Mesothelial cell of epicardium (in vitro differentiated cells): ENCODE measurements at places on chromosomes 2 and 18. TPM values are rescaled to one million over a fixed set of nuclear protein-coding genes. Genes with fewer than 3 reads are reported as not detected.
A peak's percentile ranks its signal among the peaks of the same experiment; 100 is the strongest.

The TNFAIP6 gene
- total RNA-seq = 0.93 to 1.7 TPM (median 1.2 TPM) in 3 replicates

The CCDC121 gene
- total RNA-seq = 4.6 to 5.2 TPM (median 4.9 TPM) in 3 replicates

The DYNAP gene
- total RNA-seq = not detected in 3 replicates

- no peak overlapping the region for H3K27ac ChIP-seq
- no peak overlapping the region for H3K4me3 ChIP-seq
- no peaks in the 10 kb centered on the region for H3K27me3 ChIP-seq
- H3K36me3 ChIP-seq = no peaks in the 10 kb centered on the region
Measured at GRCh38 chr18:57023275-57023882, 123.5 kb upstream of the BOD1L2 start.

The TSGA10 gene
- 10.5 to 11.3 TPM (median 11.3 TPM) in 3 replicates for total RNA-seq

The SLC5A7 gene
- total RNA-seq = 0.11 TPM in 1 of 3 replicates, not detected in the others

The CHRND gene
- total RNA-seq = not detected in 3 replicates

DNA sequence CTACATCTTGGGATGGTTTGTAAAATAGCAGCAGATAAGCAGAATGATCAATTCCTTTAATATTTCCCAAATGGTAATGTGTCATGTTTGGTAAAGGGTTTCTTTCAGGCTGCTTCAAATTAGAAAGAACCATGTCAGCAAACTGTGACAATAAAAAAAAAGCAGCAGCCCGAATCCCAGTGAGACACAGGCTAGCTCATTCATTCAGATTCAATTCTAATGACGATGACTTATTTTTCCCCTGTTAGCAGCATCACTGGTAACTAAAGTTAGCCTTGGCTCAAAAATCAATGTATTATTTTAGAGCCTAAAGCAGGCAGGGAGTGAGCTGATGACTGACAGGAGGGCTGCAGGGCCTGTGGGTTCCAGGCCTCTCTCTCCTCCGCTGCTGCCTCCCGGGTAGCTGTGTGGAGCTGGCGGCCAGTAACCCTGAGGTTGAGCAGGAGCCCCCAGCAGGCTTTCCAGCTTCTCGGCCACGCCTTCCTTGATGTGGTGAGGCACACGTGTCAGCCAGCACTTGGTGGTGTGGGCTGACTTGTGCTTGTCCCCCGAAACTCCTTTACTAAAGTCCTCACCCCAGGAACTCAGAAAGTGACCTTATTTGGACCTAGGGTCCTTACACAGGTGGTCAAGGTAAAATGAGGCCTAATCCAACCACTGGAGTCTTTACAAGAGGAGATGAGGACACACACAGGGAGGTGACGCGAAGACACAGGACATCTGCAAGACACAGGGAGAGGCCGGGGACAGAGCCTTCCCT is 120.5 kb upstream of the HS6ST1 start:
- H3K27me3 ChIP-seq = no peaks in the 10 kb centered on the region
- DNase-seq = peak; percentile 6
- H3K27ac ChIP-seq = no peak overlapping the region
- H3K36me3 ChIP-seq = no peaks in the 10 kb centered on the region
- peaks cover 23% of the 10 kb centered on the region for H3K4me1 ChIP-seq
- no peak overlapping the region for H3K4me3 ChIP-seq

DNA sequence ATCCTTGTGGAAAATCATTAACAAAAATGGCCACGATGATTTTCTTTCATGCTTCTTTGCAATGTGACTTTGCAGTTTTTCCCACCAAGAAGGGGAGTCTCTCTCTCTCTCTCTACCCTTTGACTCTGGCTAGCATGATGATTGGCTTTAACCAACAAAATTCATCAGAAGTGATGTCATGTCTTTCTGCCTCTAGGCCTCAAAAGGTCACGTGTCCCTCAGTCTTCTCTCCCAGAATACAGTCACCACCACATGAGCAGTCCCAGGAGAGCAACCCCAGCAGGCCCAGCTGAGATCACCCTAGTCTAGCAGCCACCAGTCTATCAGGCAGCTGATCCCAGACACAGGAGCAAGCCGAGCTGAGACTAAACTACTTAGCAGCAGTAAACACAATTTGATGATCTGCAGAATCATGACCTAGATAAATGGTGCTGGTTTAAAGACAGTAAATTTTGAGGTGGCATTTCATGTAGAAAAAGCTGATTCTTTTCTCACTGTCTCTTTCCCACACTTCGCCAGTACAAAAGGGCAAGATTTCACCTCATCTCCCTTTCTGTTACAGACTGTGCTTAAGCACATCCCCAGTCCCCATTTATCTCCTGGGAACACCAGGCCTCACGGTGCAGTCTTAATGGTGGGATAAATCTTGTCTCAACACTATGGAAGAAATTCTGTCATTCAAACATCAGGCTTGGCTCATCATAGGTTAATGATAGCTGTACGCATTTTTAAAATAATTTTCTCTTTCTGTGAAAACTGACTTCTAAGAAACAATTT is 132.7 kb downstream of the SCG2 start:
- H3K27me3 ChIP-seq = peaks cover 2% of the 10 kb centered on the region
- no peak for DNase-seq
- peaks cover 7% of the 10 kb centered on the region for H3K4me1 ChIP-seq
- H3K4me3 ChIP-seq = no peak overlapping the region
- H3K36me3 ChIP-seq = no peaks in the 10 kb centered on the region

DNA sequence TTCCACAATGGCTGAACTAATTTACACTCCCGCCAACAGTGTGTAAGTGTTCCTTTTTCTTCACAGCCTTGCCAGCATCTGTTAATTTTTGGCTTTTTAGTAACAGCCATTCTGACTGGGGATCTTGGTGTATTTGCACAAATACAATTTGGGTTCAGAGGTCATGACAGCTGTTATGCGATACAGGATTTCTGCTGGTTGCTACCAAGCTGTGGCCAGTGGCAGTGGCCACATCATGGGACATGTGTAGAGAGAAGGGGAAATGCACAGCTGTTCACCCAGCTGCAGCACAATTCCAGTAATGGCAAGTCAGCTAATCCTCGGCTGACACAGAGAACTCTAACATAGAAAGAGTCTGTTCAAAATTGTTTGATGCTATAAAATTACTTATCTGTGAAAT is 21.0 kb upstream of the SELENOI start:
- DNase-seq = no peak
- H3K4me1 ChIP-seq = peaks cover 3% of the 10 kb centered on the region
- H3K27ac ChIP-seq = no peak overlapping the region
- no peaks in the 10 kb centered on the region for H3K36me3 ChIP-seq
- no peaks in the 10 kb centered on the region for H3K27me3 ChIP-seq

The TGFA gene
- 0.77 to 0.96 TPM (median 0.78 TPM) in 3 replicates for total RNA-seq

GRCh38 chr2:204201507-204201906 is 264.9 kb downstream of the ICOS start:
- H3K27me3 ChIP-seq = peaks cover 29% of the 10 kb centered on the region
- no peak overlapping the region for H3K27ac ChIP-seq
- peaks cover 9% of the 10 kb centered on the region for H3K4me1 ChIP-seq
- DNase-seq = no peak
- no peak overlapping the region for H3K4me3 ChIP-seq
- no peaks in the 10 kb centered on the region for H3K36me3 ChIP-seq

GRCh38 chr18:77250501-77250925 is 865 bp downstream of the GALR1 start:
- no peaks in the 10 kb centered on the region for H3K36me3 ChIP-seq
- DNase-seq = no peak

DNA sequence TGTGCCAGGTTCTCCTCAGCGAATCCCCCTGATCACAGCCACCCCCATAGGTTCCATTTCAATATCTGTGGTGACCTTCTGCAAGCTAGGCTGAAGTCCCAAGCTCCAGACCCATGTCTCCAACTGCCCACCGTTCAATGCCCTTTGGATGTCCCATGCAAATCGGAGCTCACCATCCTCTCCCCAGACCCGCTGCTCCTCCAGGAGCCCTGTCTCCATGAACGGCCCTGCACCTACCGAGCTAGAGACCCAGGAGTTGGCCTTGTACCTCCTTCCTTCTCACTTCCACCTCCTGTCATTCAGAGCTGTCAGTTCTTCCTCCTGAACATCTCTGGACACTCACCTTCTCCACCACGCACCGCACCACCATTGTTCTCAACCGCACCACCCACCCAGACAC is 1.0 kb upstream of the FAHD2A start:
- peak overlapping the region; percentile 100 for H3K4me3 ChIP-seq
- H3K36me3 ChIP-seq = peaks cover 4% of the 10 kb centered on the region
- peak overlapping the region; percentile 45 for H3K27ac ChIP-seq

The STPG4 gene
- total RNA-seq = 0.27 to 0.52 TPM in 2 of 3 replicates, not detected in the other

DNA sequence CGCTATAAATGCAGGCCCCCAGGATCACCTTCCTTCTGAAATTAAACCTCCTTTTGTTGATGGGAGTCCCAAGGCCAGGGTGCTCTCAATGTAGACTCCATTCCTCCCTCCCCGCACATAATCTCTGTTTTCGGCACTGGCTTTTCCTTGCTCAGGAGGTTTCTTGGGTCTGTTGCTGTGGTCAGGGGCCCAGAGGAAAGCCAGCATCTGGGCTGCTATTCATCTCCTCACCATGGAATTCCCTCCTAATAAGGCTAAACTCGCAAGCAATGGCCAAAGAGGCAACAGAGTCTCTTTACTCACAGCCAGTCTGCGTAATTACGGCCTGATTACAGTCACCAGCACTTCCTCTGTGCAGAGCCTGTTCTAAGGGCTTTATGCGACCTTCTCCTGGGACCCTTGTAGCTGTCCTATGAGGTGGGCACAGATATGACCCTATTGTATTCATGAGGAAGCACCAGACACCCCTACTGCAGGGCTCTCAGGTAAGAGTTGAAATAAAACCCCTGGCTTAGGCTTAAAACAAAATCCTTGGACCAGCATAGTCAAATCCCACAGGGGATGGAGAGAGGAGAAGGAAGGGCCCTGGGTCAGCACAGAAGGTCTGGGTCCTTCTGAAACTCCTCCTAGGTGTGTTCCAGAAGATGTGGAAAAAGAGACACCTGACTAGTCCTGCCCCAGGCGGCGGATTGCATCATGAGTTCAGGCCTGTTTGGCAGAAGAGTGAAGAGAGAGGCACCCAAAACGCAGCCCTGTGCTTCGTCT is 105.0 kb upstream of the SH3BP4 start:
- H3K36me3 ChIP-seq = no peaks in the 10 kb centered on the region
- DNase-seq = no peak
- H3K4me3 ChIP-seq = no peak overlapping the region
- H3K4me1 ChIP-seq = peaks cover 28% of the 10 kb centered on the region

DNA sequence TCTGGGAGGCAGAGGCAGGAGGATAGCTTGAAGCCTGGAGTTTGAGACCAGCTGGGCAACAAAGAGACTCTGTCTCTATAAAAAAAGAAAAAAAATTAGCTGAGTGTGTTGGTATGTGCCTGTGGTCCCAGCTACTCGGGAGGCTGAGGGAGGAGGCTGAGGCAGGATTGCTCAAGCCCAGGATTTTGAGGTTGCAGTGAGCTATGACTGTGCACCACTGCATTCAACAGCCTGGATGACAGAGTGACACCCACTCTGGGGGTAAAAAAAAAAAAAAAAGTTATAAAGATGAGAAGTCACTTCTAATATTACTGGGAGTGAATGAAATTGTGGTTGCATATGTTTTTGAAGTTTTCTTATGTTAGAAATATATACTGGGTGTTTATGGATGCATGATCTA is 71.6 kb downstream of the C2orf74 start:
- peaks cover 3% of the 10 kb centered on the region for H3K4me1 ChIP-seq
- H3K36me3 ChIP-seq = peaks cover 45% of the 10 kb centered on the region
- no peak overlapping the region for H3K27ac ChIP-seq
- no peak for DNase-seq

DNA sequence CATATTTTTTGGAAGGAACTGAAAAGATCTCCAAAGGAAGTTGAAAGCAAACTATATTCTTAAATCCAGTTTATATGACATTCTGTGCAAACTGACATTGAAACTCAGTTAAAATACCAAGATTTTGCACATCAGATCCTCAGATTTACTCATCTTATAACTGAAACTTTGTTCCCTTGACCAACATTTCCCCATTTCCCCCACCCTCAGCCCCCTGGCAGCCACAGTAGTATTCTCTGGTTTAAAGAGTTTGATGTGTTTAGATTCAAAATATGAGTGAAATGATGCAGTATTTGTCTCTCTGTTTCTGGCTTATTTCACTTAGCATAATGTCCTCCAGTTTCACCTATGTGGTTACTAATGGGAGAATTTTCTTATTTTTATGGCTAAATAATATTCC is 99.2 kb upstream of the ITGA4 start:
- H3K4me1 ChIP-seq = no peaks in the 10 kb centered on the region
- H3K4me3 ChIP-seq = no peak overlapping the region
- peaks cover 2% of the 10 kb centered on the region for H3K27me3 ChIP-seq
- no peak for DNase-seq

The MGAT4A gene
- total RNA-seq = 15.0 to 16.7 TPM (median 16.7 TPM) in 3 replicates

- H3K4me3 ChIP-seq = no peak overlapping the region
- H3K27ac ChIP-seq = no peak overlapping the region
- no peaks in the 10 kb centered on the region for H3K27me3 ChIP-seq
- no peak for DNase-seq
- H3K4me1 ChIP-seq = peaks cover 8% of the 10 kb centered on the region
Measured at GRCh38 chr18:26458526-26459232, 89.7 kb downstream of the KCTD1 start.

GRCh38 chr2:70854411-70854810 is 18.8 kb upstream of the CD207 start:
- no peak for DNase-seq
- no peak overlapping the region for H3K4me3 ChIP-seq
- H3K36me3 ChIP-seq = no peaks in the 10 kb centered on the region

- H3K27ac ChIP-seq = no peak overlapping the region
- no peaks in the 10 kb centered on the region for H3K27me3 ChIP-seq
- no peak for DNase-seq
- no peaks in the 10 kb centered on the region for H3K36me3 ChIP-seq
- no peaks in the 10 kb centered on the region for H3K4me1 ChIP-seq
Measured at GRCh38 chr18:53764086-53764485, 460.4 kb downstream of the MBD2 start.

DNA sequence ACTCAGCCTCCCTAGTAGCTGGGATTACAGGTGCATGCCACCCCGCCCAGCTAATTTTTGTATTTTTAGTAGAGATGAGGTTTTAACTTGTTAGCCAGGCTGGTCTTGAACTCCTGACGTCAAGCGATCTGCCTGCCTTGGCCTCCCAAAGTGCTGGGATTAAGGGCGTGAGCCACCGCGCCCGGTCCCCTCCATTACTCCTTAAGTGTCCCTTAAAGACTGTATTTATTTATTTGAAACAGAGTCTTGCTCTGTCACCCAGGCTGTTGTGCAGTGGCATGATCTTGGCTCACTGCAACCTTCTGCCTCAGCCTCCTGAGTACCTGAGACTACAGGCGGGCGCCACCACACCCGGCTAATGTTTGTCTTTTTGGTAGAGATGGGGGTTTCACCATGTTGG is 148.6 kb downstream of the TGIF1 start:
- no peak overlapping the region for H3K27ac ChIP-seq
- H3K4me3 ChIP-seq = no peak overlapping the region
- H3K36me3 ChIP-seq = no peaks in the 10 kb centered on the region
- peaks cover 45% of the 10 kb centered on the region for H3K4me1 ChIP-seq
- DNase-seq = no peak
- no peaks in the 10 kb centered on the region for H3K27me3 ChIP-seq

- DNase-seq = no peak
- peaks cover 47% of the 10 kb centered on the region for H3K4me1 ChIP-seq
- H3K4me3 ChIP-seq = no peak overlapping the region
- H3K27me3 ChIP-seq = no peaks in the 10 kb centered on the region
- H3K36me3 ChIP-seq = no peaks in the 10 kb centered on the region
Measured at GRCh38 chr2:190856985-190857384, 23.6 kb upstream of the GLS start.

GRCh38 chr2:217947383-217948350 is 55.1 kb downstream of the TNS1 start:
- peaks cover 89% of the 10 kb centered on the region for H3K4me1 ChIP-seq
- H3K27me3 ChIP-seq = no peaks in the 10 kb centered on the region
- no peak for DNase-seq
- no peak overlapping the region for H3K4me3 ChIP-seq

The KCNIP3 gene
- 8.3 to 9.2 TPM (median 8.3 TPM) in 3 replicates for total RNA-seq

GRCh38 chr18:59051470-59052165 is 88.1 kb upstream of the SEC11C start:
- no peaks in the 10 kb centered on the region for H3K36me3 ChIP-seq
- H3K27me3 ChIP-seq = peaks cover 2% of the 10 kb centered on the region
- no peak overlapping the region for H3K4me3 ChIP-seq
- DNase-seq = no peak
- no peak overlapping the region for H3K27ac ChIP-seq

The ST8SIA5 gene
- total RNA-seq = 0.20 to 0.75 TPM (median 0.41 TPM) in 3 replicates
